ENCODE measurements at places on chromosomes 4 and X. TPM values are rescaled to one million over a fixed set of nuclear protein-coding genes. Genes with fewer than 3 reads are reported as not detected.

GRCh38 chrX:9342561-9343051, 122.3 kb upstream of the TBL1X start:
- DNase-seq, result peak; percentile 73

GRCh38 chr4:118410138-118410537, 57.3 kb upstream of the PRSS12 start:
- DNase-seq, result no peak

DNA sequence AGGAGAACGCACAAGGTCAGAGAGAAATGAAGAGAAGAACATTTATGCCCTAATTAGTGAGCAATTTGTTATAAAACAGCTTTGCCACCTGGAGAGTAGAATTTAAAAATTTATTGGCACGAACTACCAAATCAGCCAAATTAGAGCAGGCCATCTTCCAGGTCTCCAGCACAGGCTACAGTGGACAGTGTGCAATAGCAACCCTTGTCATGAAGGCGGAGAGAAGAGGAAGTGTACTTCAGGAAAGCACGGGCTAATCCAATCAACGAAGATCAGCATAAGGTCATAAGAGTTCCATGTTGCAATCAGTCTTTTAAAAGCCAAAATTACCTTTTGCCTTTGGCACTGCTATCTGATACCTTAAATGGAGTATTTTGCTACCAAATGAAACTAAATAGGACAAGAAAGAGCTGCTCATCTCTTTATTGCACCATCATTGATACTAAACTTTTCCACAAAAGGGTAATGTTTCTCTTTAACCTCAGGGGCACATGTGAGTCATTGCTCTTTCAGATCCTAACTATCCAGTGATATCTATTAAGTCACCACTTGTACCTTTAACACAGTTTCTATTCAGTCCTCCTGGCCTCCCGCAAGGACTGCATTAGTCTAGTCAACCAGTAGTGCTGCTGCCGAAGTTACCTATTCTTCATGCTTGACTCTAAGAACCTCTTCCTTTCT, 19.9 kb downstream of the ANK2 start:
- DNase-seq, result no peak

DNA sequence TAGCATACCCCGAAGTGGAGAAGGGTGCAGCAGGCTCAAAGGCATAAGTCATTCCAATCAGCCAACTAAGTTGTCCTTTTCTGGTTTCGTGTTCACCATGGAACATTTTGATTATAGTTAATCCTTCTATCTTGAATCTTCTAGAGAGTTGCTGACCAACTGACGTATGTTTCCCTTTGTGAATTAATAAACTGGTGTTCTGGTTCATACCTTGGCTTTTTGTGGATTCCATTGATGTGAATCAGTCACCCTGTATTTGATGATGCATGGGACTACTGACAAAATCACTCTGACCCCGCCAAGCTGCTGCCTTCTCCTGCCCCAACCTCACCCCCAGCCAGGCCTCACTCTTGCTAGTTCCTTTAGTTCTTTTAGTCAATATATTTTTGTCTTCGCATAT, 32.7 kb downstream of the F9 start:
- no peak for DNase-seq

DNA sequence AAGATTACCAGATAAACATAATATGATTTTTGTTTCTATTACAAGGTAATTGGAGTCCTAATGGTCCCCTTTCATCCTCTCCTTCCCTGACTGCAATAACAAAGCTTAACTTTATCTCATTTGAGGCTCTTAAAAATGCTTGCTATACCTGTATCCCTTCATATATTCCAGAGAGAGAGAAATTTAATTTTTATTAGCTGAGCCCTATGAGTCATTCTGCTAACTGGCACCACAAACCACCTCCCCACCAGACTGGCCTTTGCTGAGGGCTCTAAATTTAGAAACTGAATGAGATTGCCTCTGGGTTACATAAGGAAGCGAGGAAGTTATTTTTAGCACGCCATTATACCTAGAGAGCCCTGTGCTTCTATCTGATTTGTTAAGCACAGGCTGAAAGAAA, 27.4 kb downstream of the CBLL2 start:
- no peak for DNase-seq

DNA sequence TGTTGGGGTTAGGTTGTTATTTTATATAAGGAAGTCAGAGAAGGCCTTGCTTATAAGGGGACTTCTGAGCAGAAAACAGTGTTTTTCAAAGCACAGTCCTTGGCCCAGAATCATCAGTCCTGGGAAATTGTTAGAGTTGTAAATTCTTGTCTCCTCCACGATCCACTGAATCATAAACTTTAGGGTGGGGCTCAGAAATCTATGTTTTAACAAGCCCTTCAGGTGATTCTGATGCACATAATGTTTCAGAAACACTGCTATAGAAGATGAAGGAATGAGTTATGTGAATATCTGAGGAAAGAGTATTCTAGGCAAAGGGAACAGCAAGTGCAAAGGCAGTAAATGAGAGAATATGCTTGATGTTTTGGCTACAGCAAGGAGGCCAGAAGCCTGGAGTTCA, 121.8 kb downstream of the COL4A6 start:
- no peak for DNase-seq

DNA sequence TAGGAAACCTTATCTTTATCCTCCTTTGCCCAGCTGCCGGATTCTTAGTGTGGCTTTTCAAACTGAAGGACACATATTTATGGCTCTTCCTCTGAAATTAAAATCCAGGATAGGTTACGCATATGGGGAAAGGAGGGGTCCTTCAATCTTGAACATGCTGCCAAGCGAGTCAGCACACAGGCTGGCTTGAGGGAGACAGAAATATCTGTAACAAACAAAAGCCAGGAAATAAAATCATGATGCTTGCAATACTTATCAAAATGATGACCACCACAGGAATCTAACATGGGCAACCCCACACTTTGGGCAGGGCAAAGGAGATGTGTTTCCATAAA, 196.4 kb upstream of the LDB2 start:
- DNase-seq, result no peak

The CITED1 gene
- not detected for polyA plus RNA-seq

The CXCL6 gene
- 1.6 TPM for polyA plus RNA-seq

The PDZD4 gene
- 11.5 TPM for polyA plus RNA-seq

The ZCCHC18 gene
- polyA plus RNA-seq, result not detected

The ARHGAP6 gene
- polyA plus RNA-seq, result 3.3 TPM

The TMEM192 gene
- polyA plus RNA-seq, result 37.4 TPM

The GYPE gene
- not detected for polyA plus RNA-seq

The PRAF2 gene
- polyA plus RNA-seq, result 6.7 TPM
